Stimulated activated naive B cell treated with anti-CD40 and anti-IgM and Interleukin-4, amounts not matched to agents 10 μg/mL and 1 μg/mL and 100 μg/mL, for 72 hours (primary cell): ENCODE measurements at places on chromosomes 12 and 14.

DNA sequence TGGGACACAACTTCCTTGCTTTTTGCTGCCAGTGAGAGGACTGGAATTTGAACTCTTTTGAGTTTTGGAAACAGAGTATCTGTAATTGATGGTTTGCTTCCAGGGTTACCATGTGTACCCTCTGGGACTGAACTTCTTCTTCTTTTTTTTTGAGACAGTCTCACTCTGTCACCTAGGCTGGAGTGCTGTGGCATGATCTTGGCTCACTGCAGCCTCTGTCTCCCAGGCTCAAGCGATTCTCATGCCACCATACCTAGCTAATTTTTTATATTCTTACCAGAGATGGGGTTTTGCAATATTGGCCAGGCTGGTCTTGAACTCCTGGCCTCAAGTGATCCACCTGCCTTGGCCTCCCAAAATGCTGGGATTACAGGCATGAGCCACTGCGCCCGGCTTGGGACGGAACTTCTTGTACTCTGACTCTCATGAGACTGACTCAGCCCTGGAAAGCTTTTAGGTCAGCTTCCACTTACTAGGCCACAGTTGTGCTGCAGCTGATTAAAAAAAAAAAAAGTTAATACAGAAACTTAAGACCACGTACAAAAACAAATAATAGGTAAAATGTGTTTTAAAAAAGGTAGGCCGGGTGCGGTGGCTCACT lies 15.8 kb downstream of the SEL1L start:
- DNase-seq = no peak

GRCh38 chr14:96958057-96958456 lies 160.9 kb downstream of the VRK1 start:
- no peak for DNase-seq

DNA sequence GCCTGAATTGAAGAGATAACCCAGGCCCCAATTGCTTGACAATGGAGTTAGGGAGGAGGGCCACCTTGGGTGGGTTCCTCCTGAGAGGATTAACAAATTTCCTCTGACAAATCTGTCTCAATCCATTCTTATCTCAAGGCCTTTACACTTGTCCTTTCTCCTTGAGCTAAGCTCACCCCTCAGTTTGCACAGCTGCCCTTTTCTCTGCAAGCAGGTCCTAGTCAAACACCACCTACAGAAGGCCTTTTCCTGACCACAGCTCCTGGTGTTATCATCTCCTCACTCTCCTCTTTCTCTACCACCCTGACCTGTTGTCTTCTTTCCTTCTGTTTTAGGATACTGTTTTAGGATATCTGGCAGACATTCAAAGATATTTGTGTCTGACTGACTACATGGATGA lies 26.4 kb upstream of the GSC start:
- no peak for DNase-seq

DNA sequence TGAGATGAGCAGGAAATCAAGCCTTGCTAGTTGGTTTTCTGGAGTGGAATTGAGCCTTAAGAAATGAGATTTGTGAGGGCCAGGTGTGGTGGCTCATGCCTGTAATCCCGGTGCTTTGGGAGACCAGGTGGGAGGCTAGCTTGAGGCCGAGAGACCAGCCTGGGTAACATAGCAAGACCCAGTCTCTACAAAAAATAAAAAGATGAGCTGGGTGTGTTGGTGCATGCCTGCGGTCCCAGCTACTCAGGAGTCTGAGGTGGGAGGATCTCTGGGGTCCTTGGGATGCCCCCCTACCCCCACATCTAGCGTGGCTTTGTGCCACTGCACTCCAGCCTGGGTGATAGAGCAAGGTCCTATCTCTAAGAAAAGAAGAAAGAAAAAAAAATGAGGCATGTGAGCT lies 104.2 kb upstream of the RTL1 start:
- DNase-seq = no peak

- DNase-seq = no peak
Observed at GRCh38 chr12:56721721-56722120, 3.4 kb downstream of the NACA start.

- DNase-seq = no peak
Observed at GRCh38 chr14:45650754-45651153, 397.8 kb upstream of the MIS18BP1 start.

- no peak for DNase-seq
Observed at GRCh38 chr14:26993556-26993955, 395.7 kb upstream of the NOVA1 start.

GRCh38 chr12:132366341-132366861 lies 37.0 kb upstream of the GALNT9 start:
- DNase-seq = no peak

DNA sequence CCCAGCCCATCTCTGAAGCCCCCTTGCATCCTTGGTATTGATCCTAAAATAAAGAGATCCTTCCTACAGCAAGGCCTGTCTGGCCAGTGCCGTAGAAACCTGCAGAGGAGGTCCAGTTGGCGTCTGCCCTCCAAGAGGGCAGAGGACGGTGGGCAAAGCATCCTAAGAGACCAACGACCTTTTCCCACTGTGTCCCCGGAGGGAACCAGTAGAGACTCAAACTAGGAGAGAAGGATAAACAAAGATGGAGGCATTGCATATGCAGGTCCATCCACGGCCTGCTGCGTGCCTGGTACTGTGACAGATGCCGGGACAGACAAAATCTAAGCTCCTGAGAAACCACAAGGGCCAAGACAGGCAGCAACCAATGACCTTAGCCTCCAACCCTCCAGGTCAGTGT lies 3.8 kb downstream of the NCKAP5L start:
- no peak for DNase-seq

- no peak for DNase-seq
Observed at GRCh38 chr12:119334430-119335170, at the start of gene CCDC60. TSS of gene CCDC60 (plus strand) at chr12:119334729. CDS start at chr12:119335177, 448 bp downstream.

DNA sequence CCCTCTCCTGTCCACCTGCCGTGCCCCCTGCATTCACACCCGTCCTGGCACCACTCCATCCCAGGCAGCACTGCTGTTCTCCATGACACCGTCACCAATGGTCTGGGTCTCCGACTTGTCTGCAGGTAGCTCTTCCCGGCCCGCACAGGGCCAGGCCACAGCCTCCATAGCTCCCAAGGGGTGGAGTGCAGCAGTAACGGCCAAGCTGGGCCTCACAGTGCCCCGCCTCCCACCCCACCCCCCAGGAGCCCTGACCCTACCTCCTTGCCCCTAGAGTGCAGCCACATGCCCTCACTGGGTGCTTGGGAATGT lies 12.9 kb downstream of the FBRSL1 start:
- no peak for DNase-seq

DNA sequence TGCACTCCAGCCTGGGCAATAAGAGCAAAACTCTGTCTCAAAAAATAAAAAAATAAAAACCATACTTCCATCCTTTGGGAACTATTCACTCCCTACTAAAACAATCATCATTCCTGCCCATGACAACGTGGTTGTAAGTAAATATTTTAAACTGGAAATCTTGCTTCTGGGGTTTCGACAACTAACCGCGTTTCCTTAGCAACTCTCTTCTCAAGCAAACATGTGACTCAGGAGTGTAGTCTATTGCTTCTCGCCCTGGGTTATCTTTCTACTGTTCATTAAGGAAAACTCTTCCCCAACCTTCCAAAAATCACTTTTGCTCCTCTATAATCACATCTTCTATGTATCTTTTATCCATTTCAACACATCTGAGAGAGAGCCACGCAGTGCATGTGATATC lies 21.8 kb downstream of the APPL2 start:
- no peak for DNase-seq

GRCh38 chr12:132506328-132507160 lies 16.6 kb downstream of the FBRSL1 start:
- DNase-seq = peak; percentile 35

DNA sequence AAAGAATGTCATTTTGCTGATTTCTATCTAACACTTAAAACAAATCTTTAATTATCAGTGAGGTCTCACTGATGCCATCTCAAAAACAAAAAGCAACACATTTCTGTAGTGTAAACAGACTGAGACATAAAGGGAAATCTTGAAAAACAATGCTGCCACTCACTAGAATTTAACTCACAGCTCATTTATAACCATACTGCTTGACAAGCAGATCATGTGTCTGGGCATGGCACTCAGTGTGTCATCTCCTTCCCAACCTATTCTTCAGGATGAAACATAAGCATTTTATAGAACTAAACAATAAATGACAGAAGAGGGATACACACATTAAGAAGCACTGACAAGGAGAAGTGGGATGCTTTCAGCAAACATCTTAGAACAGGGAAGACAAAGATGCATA lies 22.4 kb downstream of the ATF7 start:
- no peak for DNase-seq

GRCh38 chr14:71250791-71251190 lies 343.5 kb downstream of the PCNX1 start:
- DNase-seq = no peak

DNA sequence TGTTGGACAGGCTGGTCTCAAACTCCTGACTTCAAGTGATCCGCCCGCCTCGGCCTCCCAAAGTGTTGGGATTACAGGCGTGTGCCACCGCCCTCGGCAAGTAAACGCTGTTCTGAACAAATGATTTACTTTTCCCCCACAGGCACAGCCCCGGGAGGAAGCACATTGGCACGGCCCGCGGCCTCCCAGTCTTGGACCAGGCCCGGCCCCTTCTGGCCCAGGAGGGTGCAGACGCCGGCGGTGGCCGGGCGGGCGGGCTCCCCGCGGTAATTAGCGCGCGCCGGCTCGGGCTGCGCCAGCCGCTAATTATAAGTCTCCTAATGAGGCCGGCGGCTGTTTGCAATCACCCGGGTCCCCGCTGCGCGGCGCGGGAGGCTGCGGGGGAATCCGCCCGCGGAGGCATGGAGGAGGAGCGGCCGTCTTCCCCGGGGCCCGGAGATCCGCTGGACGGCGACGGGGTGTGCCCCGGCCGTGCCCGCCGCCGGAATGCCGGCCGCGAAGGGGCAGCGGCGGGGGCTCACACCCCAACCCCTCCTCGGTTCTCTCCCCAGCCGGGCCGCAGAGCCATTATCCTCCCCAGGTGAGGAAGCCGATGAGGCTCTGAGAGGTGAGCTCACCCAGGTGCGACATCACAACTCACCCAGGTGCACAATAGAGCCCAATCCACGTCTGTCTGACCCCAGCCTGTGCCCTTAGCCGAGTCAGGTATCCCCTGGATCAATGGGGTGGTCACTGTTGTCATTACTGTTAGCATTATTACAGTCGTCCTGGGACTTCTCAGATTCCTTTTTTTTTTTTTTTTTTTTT lies 3.3 kb upstream of the POP5 start:
- DNase-seq = peak; percentile 41

DNA sequence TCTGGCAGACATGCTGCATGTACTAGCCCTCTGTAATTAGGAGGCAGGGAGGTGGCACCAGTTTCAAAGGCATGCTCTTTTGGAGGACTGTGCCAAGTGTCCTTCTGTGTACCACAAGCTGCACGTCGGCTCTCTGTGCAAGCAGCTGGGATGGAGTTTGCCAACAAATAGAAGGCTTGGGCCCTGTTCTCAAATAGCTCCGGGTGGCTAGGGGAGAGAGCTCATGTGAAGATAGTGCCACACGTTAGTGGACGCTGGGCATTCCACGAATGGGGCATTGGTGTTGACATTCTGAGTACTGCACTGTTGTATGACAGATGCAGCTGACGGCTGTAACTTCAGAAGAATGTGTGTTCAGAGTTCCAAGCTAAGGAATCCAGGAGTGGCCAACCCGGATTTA lies 4.4 kb downstream of the AACS start:
- no peak for DNase-seq

DNA sequence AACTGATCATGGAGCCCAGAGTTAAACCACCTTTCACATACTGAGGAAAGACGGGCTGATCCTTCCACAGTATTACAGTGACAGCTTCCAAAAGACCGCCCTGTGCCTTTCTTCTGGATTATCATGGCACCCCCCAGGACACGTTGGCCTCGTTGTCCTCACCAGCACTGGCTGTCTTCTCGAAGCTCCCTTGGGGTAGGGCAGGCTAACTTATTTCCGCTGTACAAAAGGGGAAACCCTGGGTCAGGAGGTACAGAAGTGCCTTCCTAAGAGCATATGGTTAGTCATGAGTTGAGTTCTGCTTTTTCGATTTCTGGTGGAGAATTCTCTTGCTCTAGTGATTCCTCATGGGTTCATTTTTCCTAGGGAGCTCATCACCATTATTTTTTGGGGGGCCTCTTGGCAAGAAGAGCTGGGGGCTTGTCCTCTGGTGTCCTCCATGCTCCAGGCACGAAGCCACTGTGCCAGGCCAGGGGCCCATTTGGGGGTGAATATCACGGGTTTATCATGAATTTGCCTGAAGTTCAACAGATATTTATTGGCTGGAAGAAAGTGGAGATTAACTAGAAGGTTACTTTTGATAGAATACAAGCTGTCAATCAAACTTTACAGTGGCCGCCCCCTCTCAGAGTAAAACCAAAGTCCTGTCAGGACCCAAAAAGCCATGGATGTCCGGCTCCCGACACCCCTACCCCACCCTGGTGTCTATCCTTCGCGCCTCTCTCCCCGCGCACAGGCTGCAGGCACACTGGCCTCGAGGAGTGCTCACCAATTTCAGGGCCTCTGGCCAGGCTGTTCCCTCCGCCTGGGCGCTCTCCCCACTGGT lies 8.8 kb upstream of the TRAF3 start:
- peak; percentile 79 for DNase-seq

- DNase-seq = peak; percentile 19
Observed at GRCh38 chr14:67704484-67705089, 2.9 kb downstream of the RDH12 start.

- DNase-seq = no peak
Observed at GRCh38 chr14:79021766-79022165, 851.6 kb downstream of the NRXN3 start.

GRCh38 chr12:129489100-129489676 lies 414.6 kb downstream of the TMEM132D start:
- no peak for DNase-seq

DNA sequence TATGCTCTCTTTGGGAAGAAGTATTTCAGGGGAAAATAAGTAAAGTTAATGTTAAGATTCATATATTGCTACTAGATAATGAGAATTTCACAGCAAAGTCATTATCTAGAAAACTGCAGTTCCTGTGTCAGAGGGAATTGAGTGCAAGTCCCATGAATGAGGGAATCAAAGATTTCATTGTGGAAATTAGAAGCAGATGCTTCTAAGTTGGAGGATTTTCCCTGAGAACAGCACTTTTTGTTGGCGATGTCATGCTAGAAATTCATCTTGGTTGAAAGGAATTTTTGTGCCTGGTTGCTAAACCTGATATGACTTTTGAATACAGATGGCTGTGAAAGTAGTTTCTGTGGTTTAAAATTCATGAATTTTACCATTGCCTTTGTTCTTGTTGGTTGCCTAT lies 25.6 kb downstream of the FRMD6 start:
- no peak for DNase-seq

GRCh38 chr14:106622200-106622745 lies 1095.9 kb downstream of the TMEM121 start:
- no peak for DNase-seq

DNA sequence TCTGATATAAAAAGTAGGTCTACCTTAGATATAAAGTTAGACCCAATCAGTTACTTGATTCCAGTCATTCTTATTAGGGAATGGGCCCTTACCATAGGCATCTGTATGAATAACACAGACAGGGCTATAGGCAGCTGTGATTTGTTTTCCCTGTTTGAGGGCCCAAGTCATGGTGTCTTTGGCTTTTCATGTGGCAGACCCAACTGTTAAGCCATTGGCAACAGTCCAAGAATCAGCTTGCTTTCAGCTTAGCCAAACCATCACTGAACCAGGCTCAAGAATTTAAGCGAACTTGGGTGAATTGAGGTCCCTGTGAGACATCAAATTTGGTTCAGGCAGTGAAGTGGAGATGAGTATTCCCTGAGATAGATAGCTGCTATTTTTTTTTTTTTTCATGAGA lies 111.2 kb downstream of the LRRIQ1 start:
- no peak for DNase-seq

GRCh38 chr12:4719821-4720636 lies at the start of gene GALNT8:
TSS of gene GALNT8 (plus strand) at chr12:4720400. CDS start at chr12:4720678, 278 bp downstream.
- DNase-seq = no peak

- no peak for DNase-seq
Observed at GRCh38 chr12:106490264-106490663, 92.5 kb upstream of the RFX4 start.
